ENCODE measurements at places on chromosomes 1 and 21.

GRCh38 chr1:99646868-99647267 lies 955 bp downstream of the PALMD start:
- DNase-seq: no peak

DNA sequence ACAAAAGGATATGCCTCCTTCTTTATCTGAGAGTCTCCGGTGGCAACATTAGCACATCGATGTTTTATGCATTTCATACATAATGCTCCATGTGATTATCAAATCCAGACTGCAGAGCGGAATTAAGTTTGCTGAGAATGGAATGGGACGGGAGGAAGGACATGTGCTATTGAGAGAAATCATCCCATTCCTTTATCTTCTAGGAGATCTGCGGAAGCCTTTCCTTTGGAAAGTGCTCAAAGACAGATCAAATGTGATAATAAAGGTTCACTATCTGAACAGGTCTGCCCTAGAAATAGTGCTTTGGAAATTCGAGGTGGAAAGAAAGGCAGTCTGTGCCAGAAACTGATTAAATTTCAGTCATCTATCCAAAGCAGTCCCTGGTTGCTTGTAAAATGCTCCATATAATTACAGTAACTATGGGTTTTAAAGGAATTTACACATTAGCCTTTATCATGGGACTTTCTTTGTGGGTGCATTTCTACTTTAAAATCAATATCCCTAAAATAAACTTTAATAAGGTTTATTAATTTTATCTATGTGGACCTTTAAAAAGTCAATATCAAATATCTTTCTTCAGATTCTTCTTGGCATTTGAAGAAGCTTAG lies 473.5 kb upstream of the ADGRL2 start:
- DNase-seq: no peak

GRCh38 chr1:173213665-173214064 lies 6.5 kb upstream of the TNFSF4 start:
- no peak for DNase-seq

- no peak for DNase-seq
Observed at GRCh38 chr1:160781914-160782689, 13.9 kb upstream of the LY9 start.

Measured in mesenteric fat pad (tissue), 1 donor.